ENCODE measurements at places on chromosomes 16 and 17.

GRCh38 chr16:75836347-75837010 is 110.2 kb upstream of the CPHXL start:
- no peak for DNase-seq

GRCh38 chr16:16189842-16190241 is 33.5 kb downstream of the ABCC6 start:
- DNase-seq: no peak

DNA sequence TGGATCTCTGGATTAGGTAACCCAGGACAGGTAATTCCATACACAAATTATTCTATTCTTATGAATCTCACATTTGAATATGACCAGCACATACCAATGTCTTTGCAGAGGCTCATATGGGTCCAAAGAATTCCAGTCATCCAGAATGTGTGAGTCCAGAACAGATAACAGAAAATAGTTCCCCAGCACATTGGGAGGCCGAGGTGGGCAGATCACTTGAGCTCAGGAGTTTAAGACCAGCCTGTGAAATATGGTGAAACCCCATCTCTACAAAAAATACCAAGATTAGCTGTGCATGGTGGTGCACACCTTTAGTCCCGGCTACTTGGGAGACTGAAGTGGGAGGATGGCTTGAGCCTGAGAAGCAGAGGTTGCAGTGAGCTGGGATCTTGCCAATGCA is 26.9 kb downstream of the HYDIN start:
- DNase-seq: no peak

- DNase-seq: no peak
Measured at GRCh38 chr17:21100636-21101035, 26.1 kb upstream of the DHRS7B start.

DNA sequence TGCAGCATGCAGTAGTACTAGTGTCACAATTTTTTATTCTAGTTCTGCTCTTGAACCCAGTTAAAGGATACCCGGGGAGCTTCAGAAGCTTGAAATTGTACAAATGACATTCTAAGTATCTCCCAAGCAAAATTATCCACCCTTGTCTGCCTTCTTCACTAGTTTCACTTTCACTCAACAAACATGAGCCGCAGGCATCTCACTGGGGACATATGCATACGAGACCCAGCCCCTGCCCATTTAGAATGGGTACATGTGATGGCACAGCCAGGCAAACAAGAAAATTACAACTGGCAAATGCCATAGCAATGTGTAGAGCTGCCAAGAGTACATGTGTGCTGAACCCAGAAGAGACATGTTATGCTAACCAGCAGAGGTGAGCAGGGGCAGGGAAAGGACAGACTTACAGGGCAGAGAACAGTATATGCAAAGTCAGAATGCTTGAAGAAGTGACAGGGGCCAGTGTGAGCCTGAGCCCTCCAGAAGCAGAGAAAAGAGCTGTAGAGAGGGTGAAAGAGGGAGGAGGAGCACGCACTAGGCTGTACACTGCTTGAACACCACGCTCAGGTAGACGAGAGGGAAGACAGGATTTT is 8.3 kb downstream of the GINS2 start:
- DNase-seq: no peak

DNA sequence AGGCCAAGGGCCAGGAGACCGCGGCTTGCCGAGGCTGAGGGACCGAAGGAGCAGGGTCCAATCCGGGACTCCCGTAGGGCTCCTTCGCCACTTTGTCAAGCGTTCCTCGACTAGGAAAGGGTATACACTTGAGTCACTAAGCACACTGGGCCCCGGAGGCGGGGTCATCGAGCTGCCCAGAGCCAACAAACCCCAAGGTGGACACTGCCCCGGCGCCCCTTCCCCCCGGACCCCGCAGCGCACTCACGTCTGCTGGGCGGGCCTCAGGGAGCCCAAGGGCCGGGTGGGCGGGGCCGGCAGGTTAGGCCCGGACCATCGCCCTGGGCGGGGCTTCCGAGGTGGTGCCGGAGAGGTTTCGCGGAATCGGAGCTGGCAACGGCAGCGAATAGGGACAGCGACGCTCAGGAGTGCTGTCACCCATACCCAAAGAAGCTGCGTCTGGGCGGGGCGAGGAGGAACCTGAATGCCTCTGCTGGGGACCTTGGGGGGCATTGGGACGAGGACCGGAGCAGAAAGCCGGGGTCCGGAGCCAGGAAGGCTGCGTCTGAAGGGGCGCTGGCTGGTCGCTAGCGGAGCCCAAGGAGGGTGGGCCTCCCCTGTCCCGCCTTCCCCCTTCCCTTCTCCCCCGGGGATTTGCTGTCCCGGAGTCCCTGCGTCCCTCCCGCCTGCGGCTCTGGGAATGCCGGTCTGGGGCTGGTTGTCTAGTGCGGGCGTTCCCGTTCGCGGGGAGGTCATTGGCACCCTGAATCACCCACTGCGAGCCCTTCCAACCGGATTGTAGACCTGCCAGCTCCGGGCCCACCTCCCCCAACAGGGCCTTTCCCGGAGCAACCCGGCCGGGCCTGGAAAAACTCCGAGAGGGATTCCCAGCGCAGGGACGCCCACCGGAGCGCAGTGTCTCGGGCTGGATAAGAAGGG is 118.2 kb upstream of the SMURF2 start:
- no peak for DNase-seq

GRCh38 chr16:72884573-72884972 is 163.4 kb downstream of the ZFHX3 start:
- DNase-seq: no peak

GRCh38 chr16:17244872-17245551 is 225.7 kb downstream of the XYLT1 start:
- DNase-seq: no peak

- DNase-seq: no peak
Measured at GRCh38 chr17:8960325-8961140, 5.0 kb downstream of the PIK3R5 start.
